Stimulated activated effector memory CD8-positive, alpha-beta T cell treated with anti-CD3 and anti-CD28 coated beads, Interleukin-12 subunit alpha, Interleukin-12 subunit beta, amount 100 ng/mL, for 72 hours (primary cell): ENCODE measurements at places on chromosomes 12 and 14.

GRCh38 chr12:52759695-52760094 is 17.4 kb downstream of the KRT76 start:
- no peak for DNase-seq

DNA sequence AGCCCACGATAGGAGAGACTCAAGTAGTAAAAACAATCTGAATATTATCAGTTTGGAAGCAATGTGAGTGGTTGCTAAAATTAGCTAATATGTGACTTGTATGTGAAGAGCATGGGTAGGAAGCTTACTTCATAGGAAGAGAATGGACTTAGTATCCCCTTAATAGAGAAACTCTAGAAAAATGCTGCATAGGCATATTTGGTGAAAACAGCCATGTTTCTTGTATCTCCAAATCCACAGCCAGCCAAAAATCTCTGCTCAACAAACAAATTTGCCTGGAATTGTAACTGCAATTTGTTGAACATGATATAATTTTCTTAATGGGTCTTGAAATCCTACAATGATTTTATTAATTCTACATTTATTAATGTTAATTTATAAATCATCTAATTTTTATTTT is 1252.9 kb upstream of the TMEM132C start:
- DNase-seq, result no peak

DNA sequence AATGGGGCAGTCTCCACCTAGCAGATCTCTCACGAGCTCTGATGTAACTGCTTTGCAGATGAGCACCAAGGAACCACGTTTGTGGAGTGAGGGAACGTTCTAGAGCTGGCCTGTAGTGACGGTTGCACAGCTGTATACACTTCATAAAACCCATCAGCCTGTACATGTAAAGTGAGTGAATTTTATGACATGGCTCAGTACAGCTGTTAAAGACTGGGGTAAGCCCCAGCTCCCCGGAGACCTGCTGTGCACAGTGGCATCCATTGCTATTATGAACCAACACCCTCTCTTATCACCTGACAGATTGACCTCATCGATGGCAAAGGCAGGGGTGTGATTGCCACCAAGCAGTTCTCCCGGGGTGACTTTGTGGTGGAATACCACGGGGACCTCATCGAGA is 20.6 kb downstream of the KMT5A start:
- DNase-seq, result no peak

- no peak for DNase-seq
Measured at GRCh38 chr14:77882098-77882497, 82.2 kb downstream of the ADCK1 start.

DNA sequence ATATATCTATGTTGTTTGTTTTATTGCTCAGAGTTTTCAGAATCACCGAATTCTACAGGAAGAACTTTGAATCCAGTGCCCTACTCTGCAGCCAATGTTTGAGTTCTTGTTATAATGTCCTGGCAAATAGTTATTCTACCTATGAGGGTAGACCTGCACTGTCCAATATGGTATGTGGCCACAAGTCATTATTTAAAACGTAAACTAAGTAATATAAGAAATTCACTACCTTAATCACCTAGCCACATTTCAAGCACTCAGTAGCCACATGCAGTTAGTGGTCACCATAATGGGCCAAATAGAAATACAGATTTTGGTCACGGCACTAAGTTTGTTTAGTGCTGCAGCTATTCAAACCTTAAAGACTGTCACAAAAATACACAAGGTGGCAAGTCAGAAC is 26.4 kb downstream of the GNPTAB start:
- DNase-seq, result no peak

- DNase-seq, result no peak
Measured at GRCh38 chr12:49030714-49031572, 12.4 kb upstream of the PRKAG1 start.

- DNase-seq, result no peak
Measured at GRCh38 chr12:107759410-107759809, 1.5 kb downstream of the PRDM4 start.

DNA sequence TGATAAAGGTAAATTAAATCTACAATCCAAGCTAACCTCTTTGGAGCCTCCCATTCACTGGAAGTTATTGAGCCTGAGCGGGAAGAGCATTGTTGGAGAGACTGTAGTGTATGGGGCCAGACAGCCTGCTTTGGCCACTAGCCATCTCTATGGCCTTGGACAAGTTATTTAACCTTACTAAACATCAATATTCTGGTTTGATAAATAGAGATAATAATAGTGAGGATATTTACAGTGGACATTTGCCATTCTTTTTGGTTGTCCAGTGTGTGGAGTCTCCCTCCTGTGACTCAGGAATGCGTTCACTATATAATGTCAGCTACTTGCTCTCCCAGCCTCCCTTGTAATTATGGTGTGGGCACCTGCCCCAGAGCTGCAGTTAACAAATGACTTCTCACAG is 216.1 kb downstream of the SLC38A4 start:
- no peak for DNase-seq

- no peak for DNase-seq
Measured at GRCh38 chr12:106973545-106973944, 13.4 kb downstream of the MTERF2 start.

DNA sequence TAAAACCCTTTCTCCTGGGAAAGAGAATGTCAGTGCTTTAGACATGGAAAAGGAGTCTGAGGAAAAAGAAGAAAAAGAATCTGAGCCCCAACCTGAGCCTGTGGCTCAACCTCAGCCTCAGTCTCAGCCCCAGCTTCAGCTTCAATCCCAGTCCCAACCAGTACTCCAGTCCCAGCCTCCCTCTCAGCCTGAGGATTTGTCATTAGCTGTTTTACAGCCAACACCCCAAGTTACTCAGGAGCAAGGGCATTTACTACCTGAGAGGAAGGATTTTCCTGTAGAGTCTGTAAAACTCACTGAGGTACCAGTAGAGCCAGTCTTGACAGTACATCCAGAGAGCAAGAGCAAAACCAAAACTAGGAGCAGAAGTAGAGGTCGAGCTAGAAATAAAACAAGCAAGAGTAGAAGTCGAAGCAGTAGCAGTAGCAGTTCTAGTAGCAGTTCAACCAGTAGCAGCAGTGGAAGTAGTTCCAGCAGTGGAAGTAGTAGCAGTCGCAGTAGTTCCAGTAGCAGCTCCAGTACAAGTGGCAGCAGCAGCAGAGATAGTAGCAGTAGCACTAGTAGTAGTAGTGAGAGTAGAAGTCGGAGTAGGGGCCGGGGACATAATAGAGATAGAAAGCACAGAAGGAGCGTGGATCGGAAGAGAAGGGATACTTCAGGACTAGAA is 6.1 kb downstream of the PNN start:
- no peak for DNase-seq

DNA sequence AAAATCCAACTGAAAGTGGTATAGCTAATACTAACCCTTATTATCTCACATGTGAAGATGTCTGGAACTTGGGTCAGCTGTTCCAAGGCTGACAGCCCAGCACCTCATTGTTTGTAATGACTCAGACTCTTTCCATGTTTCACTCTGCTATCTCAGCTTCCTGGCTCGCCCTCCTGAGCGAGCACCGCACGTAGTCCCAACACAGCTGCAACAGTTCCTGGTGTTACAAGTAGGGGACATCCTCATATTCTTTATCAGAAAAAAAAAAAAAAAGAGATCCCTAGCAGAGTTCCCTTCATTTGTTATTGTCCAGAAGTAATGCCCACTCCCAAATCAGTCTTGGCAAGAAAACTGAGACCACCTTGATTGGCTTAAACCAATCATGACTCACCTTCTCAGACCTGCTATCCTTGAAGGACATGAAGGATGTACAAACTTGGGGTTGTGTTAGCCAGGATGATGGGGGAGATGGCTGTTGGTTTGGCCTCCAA is 92.5 kb downstream of the ADCK1 start:
- no peak for DNase-seq

GRCh38 chr12:56995930-56996496 is 10.3 kb downstream of the ZBTB39 start:
- DNase-seq, result no peak

- no peak for DNase-seq
Measured at GRCh38 chr12:90712671-90713070, 242.3 kb downstream of the CCER1 start.

- no peak for DNase-seq
Measured at GRCh38 chr14:93944348-93945069, 17.4 kb downstream of the FAM181A start.
